ENCODE measurements at places on chromosomes 6 and 20.

- DNase-seq: no peak
These were observed 808.4 kb upstream of the EPHA7 start for GRCh38 chr6:94227741-94228140.

GRCh38 chr6:20608356-20608755, 74.1 kb downstream of the CDKAL1 start:
- DNase-seq: no peak

DNA sequence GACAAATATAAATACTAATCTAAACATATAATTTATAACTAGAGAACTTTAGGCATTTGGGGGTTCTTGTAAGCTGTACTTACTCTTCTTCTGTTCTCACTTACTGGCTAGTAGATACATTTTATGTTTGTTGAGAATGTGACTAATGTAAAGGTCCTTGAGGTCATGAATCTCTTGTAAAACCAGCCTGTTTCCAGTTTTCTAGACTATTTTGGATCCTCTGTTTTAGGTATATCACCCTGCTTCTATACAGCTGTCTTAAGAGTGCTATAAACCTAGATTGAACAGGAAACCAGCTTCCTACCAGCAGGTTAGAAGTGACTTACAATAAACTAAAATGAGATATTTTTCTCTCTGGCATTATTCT, 134.2 kb downstream of the PLCB4 start:
- no peak for DNase-seq

GRCh38 chr6:132669690-132670291, 10.8 kb upstream of the TAAR1 start:
- no peak for DNase-seq

DNA sequence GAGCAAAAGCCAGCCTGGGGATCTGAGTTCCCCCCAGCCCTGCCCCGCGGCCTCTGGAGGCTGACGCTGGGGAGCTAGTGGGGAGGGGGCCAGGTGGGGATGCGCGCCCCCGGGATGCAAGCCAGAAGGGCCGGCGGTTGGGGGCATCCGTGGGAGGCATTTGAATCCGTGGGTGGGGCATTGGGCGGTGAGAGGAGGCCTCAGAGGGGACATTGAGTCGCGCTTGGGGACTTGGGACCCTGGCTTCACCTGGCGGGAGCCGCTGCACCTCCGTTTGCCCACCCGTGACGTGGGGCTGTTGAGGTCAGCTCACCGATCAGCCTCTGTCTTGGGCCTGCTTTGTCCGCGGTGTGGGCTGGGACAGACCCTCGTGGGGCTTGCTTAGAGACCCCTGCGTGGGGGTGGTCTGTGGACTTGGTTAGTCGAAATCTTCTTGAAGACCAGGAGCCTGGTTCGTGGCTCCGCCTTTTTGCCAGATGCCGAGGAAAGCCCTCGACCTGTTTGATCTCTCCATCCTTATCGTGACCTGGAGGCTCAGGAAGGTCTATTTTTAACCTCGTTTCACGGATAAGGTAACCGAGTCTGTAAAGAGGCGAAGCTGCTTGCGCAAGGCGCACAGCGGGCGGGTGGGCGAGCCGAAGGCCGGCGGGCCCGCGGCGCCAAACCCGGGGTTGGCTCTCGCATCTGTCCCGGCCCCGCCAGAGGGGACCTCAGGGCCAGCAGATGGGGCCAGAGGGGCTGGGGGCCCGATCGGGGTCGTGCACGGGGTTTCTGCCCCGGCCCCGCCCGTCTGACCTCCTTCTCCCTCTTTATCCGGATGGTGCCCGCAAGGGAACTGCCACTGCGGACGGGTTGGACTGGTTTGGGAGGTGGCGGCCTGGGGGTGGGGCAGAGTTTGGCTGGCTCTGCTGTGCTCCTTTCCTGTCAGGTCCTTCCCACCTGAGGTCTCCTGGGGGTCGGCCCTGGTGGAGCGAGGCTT, 8.3 kb downstream of the FAM110A start:
- no peak for DNase-seq

- no peak for DNase-seq
These were observed 272.8 kb upstream of the AGPAT4 start for GRCh38 chr6:161546632-161547031.

DNA sequence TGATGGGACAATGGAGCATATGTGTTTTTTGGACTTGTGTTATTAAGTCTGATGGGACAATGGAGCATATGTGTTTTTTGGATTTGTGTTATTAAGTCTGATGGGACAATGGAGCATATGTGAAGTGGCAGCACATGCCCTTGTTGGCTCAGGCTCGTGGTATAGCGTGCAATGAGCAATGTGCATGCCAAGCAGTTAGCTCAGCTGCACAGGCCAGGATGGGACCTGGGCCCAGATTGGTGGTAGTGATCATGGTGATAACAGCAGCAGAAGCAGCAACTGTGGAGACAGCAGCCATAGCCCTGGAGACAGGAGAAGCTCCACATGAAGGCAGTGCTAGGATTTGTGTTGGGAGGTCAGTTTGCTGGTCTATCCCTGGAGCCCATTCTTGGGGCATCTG, 61.1 kb downstream of the IL20RA start:
- no peak for DNase-seq

- no peak for DNase-seq
These were observed 43.4 kb downstream of the SMPDL3A start for GRCh38 chr6:122832459-122832858.

DNA sequence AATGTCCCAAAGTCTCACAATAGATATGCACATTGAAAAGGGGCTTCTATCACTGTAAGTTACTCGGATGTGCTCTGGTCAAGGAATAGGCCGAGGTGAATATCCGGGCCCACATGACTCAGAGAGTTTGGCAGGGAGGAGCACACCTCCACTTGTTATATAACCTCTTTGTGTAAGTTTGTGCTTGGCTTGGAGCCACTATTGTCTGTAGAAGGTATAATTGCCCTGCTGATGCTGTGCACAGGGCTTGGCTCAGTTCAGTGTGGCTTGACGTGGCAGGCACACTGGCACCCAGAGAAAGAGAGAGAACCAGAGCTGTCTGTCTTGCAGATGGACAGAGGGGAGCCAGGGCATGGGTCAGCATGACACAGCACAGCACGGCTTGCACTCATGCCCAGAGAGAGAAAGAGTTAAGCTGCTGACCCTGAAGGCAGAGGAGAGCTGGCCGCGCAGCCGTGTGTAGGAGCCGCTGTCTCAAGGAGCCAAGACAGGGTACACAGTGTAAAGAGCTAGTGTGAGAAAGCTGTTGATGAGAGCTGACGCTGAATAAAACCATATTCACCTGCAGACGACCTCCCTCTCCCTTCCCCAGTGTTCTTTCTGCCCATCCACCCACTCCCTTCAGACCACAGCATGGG, 482.5 kb downstream of the C6orf118 start:
- no peak for DNase-seq

Measured in stimulated activated CD4-positive, alpha-beta T cell treated with anti-CD3 and anti-CD28 coated beads, Interleukin-12 subunit alpha, Interleukin-12 subunit beta, amount 100 ng/mL, for 24 hours (primary cell).